Endothelial cell (in vitro differentiated cells): ENCODE measurements at places on chromosomes 5 and 9.

DNA sequence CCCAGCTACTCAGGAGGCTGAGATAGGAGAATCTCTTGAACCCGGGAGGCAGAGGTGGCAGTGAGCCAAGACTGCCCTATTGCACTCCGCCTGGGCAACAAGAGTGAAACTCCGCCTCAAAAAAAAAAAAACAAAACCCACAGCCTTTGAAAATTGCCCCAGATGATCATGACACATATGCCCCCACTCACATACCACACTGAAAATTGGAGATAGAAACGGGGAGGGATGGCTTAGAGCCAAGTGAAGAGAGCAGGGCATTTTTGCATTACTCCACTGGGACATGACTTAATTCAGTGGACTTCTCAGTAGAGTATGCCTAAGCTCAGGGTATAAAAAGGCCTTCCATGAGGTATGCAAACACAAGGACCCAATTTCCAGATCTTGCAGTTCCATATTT, 309.3 kb downstream of the BNC2 start:
- DNase-seq: no peak

- no peak for DNase-seq
These were observed 50.0 kb upstream of the COL5A1 start for GRCh38 chr9:134591573-134591981.

GRCh38 chr9:77667151-77667550, 19.0 kb upstream of the GNA14 start:
- DNase-seq: no peak

GRCh38 chr5:175895686-175896102, 24.3 kb downstream of the CPLX2 start:
- DNase-seq: no peak

- no peak for DNase-seq
These were observed 97.7 kb upstream of the HCN1 start for GRCh38 chr5:45793638-45794532.

- DNase-seq: no peak
These were observed 53.2 kb downstream of the MEF2C start for GRCh38 chr5:88829775-88830174.

GRCh38 chr5:116557669-116558271, 16.9 kb downstream of the SEMA6A start:
- DNase-seq: no peak

- peak; percentile 71 for DNase-seq
These were observed 287.3 kb downstream of the EBF1 start for GRCh38 chr5:158812408-158812807.

- DNase-seq: no peak
These were observed 459.4 kb downstream of the ANXA1 start for GRCh38 chr9:73611032-73611431.

GRCh38 chr5:61417340-61417739, 85.3 kb downstream of the ZSWIM6 start:
- DNase-seq: no peak

DNA sequence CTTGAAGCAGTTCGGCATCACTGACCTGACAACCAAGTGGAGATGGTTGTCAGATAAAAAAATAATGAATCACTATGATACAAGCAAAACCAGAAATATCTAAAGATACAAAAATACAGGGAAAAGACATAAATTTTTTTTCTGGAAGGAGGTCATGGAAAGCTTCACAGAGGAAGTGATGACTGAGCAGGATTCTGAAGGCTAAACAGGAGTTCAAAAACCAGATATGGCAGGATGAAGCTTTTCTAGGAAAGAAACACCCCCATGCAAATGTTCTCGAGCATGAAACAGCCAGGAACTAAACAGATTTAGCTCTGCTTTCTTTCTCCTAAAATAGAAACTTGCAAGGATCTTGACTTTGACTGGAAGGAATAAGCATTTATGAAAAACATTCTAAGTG, 60.7 kb upstream of the IFNE start:
- DNase-seq: no peak

GRCh38 chr9:105205787-105206495, 38.5 kb upstream of the SLC44A1 start:
- no peak for DNase-seq

DNA sequence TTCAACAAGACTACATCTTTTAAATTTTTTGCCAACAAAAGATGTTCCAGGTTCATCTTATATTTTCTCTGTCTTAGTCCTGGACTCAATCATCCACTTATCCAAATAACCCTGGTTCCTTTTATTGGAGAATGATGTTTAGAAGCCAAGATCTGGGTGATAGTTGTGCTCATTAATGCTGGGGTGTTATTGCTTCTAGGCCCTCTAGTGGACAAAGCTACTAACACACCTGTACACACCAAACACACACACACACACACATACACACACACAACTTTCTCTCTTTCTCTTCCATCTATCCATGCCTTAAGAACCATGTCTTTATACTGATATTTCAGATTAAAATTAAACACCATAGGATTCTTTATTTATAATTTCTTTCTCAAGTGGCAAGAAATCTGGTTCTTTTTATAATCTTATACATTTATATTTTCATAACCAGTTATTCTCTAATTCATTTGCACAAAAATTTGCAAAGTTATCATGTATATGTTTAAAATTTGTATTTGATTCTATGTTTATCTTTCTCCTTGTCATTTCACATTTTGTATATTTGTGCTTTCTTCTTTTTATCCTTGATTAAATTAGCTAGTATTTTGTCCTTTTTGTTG, 179.1 kb upstream of the SMIM23 start:
- DNase-seq: no peak

DNA sequence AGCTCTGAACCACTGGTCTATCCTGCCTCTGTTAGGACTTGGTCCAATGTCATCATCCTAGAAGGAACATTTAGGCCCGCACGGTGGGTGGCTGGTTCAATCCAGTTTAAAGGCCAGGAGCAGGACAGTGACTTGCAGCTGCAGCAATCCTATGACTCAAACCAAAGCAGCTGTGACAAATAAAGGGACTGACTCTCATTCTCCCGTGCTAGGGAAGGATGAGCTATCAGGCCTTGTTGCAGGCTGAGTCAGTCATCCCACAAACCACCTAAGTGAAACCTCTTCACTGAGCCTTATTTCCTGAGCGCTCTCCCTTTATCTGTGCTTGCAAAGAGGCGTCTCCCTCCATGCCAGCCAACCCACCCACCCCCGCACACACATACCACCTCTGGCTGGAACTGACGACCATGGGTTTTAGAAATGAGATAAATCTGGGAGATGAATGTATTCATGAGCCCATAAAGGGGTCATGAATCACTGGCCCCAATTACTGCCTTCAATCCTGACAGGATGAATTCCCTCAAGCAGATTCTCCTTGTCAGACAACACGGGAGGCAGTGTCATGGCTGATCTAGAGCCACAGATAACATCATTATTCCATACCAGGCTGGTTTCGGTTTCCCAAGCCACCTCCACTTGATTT, 93.4 kb downstream of the KCNIP1 start:
- no peak for DNase-seq
